Ascending aorta (tissue), 2 donors: ENCODE measurements at places on chromosomes 13 and 19.

GRCh38 chr13:36282821-36283432 is 14.7 kb downstream of the CCDC169 start:
- no peak for DNase-seq

DNA sequence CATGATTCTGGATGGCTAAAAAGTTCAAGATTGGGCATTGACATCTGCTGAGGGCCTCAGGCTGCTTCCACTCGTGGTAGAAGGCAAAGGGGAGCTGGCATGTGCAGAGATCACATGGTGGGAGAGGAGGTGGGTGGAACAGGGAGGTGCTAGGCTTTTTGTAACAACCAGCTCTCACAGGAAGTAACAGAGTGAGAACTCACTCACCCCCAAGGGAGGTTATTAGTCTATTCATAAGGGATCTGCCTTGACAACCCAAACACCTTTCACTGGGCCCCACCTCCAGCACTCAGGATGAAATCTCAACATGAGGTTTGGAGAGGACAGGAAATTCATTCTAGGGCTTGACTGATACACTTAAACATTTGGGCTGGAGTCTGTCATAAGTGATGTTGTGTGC is 197.7 kb upstream of the RNF113B start:
- no peak for DNase-seq

DNA sequence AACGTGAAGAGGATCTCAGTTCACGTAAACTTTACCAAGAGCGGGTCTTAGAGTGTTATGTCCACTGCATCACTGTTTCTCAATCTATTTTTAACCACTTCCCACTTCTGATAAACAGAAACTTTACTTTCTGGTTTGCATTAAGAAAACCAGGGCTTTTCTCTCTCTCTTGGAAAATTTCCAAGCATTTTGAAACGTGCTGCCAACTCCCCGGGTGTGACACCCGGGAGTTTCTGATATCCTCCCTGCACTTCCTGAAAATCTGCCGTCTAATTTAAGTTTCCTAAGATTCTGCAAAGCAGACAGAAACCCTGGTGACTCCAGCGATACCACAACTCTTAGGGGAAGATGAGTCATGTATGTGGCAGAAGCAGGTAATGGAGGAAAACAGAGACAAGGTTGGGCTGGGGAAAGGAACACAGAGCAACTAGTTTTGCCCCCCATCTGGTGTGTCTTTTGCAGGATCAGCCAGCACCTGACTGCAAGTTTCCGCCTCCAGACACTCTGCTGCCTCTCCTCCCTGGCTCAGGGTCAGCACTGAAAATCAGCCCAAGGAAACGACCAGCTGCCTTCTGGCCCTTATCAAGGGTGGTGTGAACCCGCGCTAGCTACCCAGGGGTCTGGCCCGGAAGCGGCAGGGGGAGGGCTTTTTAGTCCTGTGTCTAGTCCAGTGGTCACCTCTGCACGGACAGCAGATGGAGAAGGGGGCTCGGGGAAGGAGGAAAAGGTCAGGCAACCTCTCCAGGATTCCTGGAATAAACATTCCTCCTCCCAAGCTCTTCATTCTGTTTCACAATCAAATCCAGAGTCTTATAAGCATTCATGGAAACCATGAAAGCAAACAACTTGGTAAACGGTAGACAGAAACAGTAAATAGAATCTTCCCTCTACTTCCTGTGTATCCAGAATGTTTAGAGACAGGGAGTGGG is 11.3 kb upstream of the FFAR2 start:
- no peak for DNase-seq

DNA sequence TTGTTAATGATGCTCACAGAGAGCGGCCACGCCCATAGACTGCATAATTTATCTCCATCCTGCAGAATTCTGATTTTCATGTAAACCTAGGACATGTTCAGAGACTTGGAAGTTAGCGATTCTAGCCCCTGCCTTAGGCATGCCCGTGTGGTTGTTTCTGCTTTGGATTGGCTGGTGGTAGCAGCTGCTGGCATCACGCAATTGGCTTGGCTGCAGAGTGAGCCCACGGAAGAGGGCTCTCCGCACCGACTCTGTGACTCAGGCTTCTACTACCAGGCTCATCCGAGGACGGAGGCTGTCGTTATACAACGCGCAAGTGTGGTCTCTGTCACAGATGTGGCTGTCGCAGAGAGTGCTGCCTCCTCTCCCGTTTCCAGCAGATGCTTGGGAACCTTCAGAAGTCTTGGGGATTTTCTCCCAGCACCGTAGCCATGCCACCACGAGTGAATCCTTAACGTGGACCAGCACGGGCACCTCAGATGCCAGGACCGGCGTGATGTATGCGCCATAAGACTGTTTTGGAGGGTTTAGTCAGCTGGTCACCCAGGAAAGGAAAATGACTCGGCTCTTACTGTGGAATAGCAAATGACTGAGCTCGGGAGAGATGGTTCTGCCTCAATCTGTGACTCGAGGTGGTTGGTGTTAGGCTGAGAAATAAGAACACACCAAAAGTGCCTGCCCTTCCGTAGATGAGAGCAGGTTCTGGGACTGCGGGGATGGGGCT is 61.0 kb upstream of the F7 start:
- DNase-seq, result no peak

DNA sequence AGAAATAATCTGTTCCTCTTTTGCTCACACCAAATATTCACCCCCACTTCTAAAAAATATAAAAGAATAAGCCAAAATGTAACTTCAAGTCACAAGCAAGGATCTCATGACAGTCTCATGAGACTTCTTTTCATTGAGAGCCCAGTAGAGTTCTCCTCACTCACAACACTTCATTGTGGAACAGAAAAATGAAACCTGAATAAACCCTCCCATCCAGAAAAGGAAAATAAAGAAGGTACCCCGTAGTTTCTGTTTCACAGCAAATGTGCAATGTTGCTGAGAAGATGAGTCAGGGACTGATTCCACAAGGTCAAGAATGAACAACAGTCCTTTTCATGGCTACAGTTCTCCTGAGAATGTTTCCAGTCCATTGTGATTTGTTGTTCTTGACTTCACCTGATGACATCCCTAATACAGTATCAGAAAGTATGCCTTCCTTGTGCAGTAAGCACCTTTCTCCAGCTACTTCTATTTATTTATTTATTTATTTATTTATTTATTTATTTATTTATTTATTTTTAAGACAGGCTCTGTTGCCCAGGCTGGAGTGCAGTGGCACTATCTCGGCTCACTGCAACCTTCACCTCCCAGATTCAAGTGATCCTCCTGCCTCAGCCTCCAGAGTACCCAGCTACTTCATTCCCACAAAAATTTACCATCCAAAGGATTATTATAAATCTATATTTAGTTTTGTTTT is 6.4 kb upstream of the ZNF841 start:
- DNase-seq, result no peak

GRCh38 chr19:50725218-50725910 is 2.2 kb downstream of the CLEC11A start:
- no peak for DNase-seq

DNA sequence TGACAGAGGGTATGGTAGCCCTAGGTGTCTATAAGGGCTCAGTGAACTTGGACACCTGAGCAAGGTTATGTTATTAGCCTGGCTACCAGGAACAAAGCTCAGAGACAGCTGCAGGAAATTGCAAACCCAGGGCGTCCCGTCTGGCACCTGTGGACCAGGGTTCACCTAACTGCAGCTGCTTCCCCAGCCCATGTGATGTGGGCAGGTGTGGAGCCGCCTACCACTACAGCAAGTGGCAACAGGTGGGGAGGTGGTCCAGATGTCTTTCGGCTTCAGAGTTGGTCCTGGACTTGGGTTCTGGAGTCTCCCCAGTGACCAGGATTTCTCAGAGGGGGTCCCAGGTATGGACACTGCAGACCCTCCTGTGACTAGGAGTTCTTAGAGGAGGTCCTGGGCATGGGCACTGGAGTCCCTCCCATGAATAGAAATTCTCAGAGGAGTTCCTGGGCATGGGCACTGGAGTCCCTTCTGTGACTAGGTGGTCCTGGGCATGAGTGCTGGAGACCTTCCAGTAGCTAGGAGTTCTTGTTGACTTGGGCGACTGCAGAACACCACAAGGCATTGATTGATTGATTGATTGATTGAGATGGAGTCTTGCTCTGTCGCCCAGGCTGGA is 25.2 kb downstream of the ACTL9 start:
- DNase-seq, result no peak

DNA sequence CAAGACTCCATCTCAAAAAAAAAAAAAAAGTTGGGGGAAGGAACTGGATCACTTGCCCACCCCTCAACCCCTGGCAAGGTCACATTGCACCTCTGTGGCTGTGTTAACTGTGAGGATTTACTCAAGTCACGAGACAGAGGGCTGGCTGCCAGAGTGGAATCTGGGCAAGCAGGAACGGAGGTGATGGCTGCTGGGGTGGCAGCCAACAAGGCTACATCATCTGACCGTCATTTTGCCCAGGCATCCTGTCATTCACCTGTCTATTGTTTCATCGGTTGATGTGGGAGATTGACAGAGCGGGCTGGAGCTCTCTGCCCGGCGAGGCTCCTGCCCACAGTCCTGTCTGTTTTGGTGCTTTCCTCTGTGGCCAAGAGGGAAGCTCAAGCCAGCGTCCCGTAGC is 75.7 kb downstream of the DPF1 start:
- DNase-seq, result no peak

DNA sequence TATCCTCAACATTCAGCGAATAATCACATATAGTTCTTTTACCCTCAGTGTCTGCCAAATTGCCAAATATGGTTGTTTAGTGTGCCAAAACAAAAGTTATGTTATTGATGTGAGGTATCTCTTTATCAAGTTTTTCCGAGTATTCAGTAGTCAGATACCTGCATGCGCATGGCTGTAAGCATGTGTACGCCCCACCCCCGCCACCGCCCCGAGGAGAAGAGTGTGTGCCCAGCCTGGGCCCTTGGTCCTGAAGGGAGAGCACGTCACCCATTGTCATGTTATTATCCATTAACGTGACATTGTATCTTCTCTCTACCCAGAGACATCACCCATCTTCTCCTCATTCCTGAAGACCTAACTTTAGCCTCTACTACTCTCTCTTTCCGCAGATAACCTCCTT is 147.0 kb downstream of the SHISA2 start:
- no peak for DNase-seq

DNA sequence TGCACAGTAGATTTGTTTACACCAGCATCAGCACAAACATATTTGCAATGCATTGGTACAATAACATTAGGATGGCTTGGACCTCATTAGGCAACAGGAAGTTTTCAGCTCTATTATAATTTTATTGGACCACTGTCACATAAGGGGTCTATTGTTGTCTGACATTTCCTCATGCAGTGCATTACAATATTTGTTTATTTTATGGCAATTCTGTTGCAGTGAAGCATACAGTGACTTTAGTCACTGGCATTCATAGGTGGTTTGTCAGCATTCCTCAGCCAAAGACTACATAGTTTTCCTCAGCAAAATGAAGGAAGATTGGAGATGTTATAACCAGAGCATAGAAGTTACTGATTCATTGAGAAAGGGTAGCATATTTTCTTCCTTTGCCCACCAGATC is 1732.9 kb downstream of the PCDH9 start:
- DNase-seq, result no peak
